Stimulated activated CD8-positive, alpha-beta memory T cell treated with anti-CD3 and anti-CD28 coated beads, Interleukin-4, amount 100 ng/mL, for 4 hours (primary cell): ENCODE measurements at places on chromosomes 2 and 18.

DNA sequence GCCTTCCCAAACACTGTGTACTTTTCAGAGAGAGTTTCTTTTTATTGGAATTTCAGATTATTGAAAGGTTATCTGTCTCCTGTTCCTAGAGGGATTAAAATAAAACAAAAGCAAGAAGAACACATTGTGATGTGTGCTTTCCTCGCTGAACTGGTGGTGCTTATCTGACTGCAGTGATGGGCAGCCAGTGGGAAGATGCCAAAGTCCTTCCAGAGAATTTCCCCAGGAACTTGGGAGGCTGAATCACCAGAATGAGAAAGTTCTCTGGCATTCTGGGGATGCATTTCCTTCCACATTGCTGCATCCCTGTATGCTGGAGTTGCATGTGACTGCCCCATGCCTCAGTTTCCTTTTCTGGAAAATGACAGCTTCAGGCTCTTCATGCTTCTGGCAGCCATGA, 53.9 kb upstream of the SEC11C start:
- no peak for DNase-seq

DNA sequence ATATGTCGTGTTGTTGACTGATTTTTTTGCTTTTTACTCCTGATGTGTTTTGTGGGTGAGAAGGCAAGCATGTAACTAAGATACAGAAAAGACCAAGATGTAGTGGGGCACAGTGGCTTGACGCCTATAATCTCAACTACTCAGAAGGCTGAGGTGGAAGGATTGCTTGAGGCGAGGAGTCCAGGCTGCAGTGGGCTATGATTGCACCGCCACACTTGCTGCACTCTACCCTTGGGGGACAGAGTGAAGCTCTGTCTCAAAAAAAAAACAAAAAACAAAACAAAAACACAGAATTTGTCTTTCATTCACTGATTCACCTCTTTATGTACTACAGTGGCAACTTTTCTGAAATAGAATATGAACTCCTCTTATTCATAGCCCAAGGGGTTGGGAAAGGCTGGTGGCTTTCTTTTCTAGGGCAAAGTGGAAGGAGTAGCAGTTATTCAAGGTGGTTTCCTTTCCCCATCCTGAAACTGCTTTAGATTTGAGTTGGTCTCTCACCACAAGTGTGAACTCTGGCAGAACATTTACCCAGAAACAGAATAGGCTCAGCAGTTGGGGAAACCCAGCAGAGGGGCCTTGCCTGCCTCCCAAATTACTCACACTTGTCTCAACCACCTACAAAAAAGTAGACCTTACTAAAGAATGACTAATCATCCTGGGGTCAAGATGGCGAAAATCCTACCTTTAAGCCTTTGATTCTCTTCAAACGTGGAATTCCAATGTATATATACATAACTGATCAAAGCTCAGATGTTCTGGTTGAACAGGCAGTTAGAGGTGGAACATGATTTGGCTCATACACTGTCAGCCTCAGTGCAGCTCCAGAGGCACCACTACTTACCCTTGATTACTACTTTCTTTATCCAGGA, 6.5 kb downstream of the TANK start:
- peak; percentile 13 for DNase-seq

DNA sequence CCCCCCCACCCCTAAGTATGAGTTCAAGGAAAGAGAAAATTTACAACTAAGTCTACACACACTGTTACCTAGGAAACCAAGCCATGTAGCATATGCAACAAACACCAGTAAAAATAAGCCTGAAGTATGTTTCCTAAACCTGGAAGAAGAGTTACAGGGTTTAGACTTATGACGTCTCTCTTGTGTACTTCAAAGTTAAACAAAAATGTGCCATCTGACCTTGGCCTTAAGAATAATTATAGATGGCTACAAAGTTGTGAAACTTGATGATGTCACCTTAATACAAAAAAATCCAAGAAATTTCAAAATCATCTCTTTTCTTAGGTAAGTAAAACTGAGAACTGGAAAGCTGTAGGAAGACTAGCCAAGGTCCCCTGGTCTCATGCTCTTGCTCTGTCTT, 297.6 kb upstream of the NRXN1 start:
- DNase-seq, result no peak

DNA sequence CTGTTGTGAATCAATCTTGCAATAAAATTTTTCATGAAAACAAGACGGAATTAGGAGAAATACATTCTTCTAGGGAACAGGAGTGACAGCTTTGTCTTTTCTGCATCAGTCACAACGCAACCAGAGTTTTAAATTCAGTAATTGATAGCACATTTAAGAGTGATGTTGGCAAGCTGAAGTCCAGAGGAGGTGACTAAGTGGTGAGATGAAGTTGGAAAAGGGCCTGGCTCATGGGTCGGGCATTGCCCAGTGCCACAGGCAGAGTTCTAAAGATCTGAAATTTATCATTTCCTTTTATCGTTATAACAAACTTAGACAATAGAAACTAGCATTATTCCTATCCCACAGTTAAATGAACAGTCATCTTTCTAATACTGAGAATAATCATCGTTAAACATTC, 764.6 kb upstream of the ZEB2 start:
- DNase-seq, result no peak

DNA sequence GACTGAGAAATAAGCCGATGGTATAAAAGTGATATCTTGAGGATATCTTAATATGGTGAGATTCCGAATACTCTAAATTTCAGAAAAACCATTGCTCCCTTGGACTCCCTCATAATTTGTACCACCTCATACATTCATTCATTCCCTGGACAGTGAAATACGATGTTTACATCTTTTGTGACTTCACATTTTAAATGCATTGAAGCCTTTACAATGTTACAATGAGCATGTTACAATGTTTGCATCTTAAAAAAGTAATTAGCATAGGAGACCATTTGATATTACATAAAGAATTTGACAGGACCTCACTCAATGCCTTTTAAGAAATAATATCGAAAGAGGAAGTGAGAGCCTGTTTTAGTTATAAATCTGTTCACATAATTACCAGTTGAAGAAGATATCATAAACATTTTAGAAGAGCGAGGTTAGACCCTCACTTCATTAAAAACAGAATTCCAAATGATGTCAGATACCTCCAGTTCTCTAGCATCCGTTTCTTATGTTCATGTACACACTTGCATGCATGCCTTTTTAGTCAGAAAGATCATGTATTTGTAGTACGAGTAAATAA, 372.0 kb downstream of the ARHGAP15 start:
- no peak for DNase-seq

DNA sequence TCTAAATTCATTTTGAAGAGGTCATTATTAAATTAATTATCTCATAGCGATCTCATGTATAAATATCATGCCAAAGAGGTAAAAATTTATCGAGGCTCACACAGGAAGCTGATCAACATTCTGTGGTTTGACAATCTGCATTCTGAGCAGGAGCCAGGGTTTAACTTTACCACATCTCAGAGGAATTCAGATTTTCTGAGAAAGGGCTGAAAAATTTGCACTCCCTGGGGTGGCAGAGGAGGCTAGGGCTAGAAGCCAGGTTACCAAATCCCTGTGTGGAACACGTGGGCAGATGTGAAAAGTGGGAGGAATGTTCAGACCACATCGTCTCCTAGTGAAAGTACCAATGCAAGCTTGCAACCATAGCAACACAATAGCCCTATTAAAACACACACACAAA, 63.5 kb upstream of the CTLA4 start:
- no peak for DNase-seq

DNA sequence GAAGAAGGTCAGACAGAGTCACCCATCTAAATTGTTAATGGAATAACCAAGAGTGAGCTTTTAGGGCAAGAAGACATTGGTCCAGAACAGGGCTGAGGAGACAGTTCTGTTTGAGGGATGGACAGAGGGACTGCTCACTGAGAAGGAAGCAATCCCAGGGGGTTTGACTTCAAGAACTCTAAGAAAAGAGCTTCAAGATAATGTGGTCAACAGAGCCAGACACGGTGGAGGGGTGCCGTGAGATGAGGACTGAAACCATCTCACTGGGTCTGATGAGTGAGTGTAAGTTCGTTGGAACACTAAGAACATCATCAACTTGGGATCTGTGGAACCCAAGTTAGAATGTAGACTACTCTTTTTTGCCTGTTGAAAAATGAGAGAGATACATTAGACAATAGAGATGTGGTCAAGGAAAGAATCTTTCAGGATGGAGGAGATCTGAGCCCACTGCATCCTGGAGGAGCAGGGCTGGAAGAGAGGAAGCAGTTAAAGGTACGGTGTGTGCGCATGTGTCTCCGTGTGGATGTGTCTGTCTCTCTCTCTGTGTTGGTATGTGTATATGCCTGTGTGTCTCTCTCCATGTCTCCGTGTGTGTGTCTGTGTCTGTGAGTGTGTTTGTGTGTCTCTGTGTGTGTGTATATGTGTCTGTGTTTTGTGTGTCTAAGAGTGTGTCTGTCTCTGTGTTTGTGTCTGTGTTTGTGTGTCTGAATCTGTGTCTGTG, 172.1 kb downstream of the MYCN start:
- DNase-seq, result no peak

GRCh38 chr2:122875091-122875865, 1119.8 kb downstream of the TSN start:
- DNase-seq, result no peak

GRCh38 chr2:59888015-59888414, 665.4 kb downstream of the BCL11A start:
- no peak for DNase-seq

DNA sequence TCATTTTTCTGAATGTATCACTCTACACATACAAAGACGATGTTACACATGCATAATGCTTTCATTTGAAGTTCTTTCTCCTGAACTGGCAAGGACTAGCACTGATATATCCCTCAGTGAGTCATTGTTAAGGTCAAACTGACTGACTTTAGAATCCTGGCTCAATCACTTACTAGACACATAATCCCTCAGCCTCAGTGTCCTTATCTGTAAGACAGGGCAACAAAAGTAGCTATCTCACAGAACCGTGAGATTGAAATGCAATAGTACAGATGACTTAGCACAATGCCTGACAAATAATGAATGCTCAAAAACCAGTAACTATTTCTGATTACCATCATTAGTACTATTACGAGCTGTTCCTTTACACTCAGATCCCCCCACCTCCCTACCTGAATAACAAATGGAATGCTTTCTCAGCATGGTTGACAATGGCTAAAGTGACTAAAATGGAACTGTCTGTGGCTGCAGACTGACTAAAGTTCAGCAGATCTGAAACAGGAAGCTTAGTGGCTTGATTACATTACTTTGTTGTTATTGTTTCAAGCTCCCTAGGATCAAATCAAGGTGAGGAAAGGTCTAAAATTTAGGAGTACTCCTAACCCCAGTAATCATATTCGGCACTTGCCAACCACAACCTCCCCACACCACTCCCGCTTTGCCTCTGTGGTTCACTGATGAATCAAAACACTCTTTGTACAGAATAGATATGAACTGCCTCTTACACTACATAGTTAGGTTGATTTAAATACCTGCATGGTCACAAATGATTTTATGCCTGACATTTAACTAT, 35.8 kb upstream of the CACNB4 start:
- DNase-seq, result no peak
